ENCODE measurements at places on chromosomes 7 and 10. TPM values are rescaled to one million over a fixed set of nuclear protein-coding genes. Genes with fewer than 3 reads are reported as not detected.

DNA sequence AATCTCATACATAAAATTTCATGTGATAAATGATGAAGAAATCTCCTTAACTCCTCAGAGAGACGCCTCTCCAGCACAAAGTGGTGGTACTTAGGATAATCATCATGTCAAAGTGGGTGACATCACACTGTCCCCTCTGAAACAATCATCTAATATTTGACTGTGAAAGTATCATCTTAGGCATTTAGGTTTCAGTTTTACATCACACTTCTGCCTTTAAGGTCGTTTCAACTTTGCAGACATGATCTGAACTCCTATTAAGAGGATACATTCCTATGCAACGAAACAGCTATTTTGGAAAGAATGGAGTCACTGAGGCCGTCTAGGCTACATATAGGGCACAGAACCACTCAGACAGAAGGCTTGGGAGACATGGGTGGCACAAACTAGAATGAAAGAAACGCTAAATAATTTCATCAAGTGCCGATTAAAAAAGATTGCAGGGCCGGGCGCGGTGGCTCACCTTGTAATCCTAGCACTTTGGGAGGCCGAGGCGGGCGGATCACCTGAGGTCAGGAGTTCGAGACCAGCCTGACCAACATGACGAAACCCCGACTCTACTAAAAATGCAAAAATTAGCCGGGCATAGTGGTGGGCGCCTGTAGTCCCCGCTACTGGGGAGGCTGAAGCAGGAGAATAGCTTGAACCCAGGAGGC, 2.0 kb downstream of the VOPP1 start:
- DNase-seq, result no peak

- no peak for DNase-seq
Observed at GRCh38 chr7:38187794-38188440, 9.9 kb downstream of the STARD3NL start.

- no peak for DNase-seq
Observed at GRCh38 chr10:75295868-75296441, 60.2 kb upstream of the COMTD1 start.

- peak; percentile 83 for DNase-seq
Observed at GRCh38 chr10:77494327-77494726, 143.3 kb downstream of the KCNMA1 start.

The PDE6C gene
- total RNA-seq, result not detected

The MEOX2 gene
- 3.8 TPM for total RNA-seq

Data from osteoblast (primary cell).